Erythroblast (primary cell): ENCODE measurements at places on chromosomes 2 and 18.

GRCh38 chr2:151845884-151846283 lies 17.7 kb upstream of the ARL5A start:
- DNase-seq, result no peak

DNA sequence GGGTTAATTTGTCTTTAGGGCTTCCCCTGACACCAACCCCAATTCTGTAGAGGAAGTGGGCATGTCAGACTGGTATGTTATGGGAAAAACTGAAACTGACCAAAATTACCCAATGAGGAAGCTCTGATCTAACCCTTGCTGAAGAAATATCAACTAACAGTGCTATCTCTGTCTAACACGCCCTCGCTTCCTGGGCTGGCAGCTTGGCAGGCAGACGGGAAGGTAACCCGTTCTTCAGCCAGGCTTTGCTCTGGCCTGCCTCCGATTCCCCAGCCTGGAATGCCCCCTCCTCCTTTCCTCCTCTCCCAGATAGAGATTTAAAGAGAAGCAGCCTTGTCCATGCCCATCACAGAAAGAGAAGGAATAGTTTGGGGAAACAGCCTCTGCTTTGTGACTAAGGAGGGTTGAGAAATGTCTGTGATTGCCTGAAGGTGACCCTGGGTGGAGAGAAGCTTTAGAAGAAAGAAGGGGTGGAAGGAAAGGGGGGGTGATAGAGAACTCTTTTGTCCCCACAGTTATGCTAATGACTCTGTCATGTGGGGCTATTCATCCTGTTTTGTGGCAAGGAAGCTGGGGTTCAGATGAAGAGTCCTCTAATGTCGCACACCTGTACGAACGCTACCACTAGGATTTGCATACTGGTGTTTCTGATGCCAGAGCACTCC lies 15.4 kb downstream of the HK2 start:
- peak; percentile 69 for DNase-seq

DNA sequence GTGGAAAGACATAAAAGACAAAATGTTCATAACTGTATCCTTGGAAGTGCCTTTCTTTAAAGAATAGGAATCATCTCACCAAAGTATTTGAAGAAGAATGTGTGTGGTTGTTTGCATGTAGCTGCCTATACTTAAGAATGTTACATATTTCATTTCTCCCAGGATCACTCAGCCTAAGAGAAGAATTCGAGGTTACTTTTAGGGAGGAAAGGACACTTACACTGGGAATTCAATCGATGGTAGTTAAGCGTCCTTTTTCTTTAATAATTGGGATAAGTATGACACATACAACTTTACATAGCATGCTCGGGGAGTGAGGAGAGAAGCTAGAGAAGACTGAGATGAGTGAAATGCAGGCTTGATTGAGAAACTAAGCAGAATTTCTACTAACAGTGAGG lies 22.0 kb upstream of the CYP1B1 start:
- DNase-seq, result no peak

- DNase-seq, result no peak
Observed at GRCh38 chr2:232237464-232237863, 141.1 kb upstream of the ALPP start.

DNA sequence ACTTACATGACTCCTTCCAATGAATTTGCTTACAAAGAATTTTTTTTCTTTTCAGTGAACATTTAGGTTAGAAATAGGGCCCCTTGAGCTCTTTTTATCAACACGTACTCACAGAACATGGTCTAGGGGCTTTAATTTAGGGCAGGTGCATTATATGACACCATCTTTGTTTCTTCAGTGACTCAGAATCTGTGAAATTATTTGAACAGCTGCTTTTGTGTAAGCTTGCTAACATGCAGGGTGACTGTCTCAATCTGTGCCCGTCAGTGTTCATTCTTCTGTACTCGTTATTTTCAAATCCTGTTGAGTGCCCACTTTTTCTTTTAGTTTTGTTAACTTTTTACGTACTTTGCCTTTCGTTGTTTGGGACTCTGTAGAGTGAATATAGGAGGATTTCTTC lies 52.8 kb upstream of the CABYR start:
- DNase-seq, result no peak

- DNase-seq, result no peak
Observed at GRCh38 chr18:42915299-42915698, 200.2 kb downstream of the RIT2 start.

- DNase-seq, result peak; percentile 66
Observed at GRCh38 chr2:56183643-56184499, at the start of gene CCDC85A. Gene CCDC85A (plus strand): TSS chr2:56183990. CDS start chr2:56184625, 635 bp downstream.

- DNase-seq, result no peak
Observed at GRCh38 chr2:239540174-239540573, 139.4 kb upstream of the HDAC4 start.

- no peak for DNase-seq
Observed at GRCh38 chr2:132754867-132755472, 85.0 kb upstream of the LYPD1 start.

GRCh38 chr2:158600155-158600802 lies 143.5 kb downstream of the PKP4 start:
- no peak for DNase-seq

DNA sequence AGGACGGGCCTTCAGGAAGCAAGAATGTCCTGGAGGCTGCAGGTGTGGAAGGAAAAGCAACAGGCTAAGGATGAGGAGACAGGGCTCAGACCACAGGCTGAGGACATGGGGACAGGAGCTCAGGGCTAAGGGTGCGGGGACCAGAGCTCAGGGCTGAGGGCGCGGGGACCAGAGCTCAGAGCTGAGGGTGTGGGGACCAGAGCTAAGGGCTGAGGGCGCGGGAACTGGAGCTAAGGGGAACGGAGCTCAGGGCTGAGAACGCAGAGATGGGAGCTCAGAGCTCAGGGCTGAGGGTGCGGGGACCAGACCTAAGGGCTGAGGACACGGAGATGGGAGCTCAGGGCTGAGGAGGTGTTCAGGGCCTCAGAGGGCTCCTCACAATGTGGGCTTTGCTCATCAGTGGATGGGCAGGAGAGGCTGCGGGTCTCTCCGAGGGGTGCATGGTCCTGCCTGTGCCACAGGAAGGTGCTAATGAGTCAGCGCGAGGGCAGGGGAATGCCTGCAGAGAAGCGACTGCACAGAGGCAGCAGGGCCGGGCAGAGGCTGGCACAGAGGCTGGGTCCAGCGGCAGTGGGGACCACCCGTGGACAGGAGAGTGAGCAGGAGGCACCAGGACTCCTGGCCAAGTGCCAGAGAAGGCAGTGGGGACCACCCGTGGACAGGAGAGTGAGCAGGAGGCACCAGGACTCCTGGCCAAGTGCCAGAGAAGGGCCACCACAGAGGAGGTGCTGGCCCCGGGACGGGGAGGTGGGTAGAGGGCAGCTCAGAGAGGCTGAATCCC lies 271.7 kb downstream of the TWIST2 start:
- DNase-seq, result no peak

DNA sequence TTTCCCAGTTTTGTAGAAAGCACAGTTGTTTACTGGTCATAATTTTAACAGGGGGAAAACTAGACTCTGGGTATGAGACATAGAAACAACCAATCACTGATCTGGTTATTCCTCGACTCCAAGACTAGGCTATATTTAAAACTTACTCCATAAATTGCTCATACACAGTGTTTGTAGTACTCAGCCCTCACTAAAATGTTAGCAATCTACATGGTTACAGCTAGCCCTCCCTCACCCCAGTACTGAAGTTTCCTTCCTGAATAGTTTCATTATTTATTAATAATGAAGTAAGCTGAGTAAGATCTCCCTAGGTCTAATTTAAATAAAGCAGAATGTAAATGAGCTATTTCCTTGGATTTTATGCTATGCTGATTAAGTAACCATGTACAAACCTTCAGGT lies 275.1 kb downstream of the CDH20 start:
- DNase-seq, result no peak

GRCh38 chr2:31402388-31402787 lies 12.2 kb downstream of the XDH start:
- DNase-seq, result no peak

DNA sequence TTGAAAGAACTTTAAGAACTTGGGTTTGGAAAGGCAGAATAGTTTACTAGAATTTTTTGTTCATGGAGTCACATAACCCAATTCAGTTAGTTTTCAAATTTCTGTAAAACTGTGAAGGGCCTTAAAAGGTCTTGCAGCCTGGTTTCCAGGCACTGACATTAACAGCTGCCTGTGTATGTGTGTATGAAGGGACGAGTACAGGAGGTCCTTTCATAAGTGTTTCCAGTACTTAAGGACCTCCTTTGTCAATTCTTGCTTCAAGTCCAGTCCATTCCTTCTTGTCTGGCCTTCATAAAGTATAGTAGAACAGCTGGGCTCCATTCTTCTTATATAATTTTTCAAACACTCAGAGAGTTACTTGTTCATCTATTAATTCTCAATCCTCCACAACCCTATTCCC lies 136.5 kb downstream of the NR4A2 start:
- DNase-seq, result no peak

- DNase-seq, result no peak
Observed at GRCh38 chr18:54479365-54479764, 111.7 kb upstream of the DYNAP start.

DNA sequence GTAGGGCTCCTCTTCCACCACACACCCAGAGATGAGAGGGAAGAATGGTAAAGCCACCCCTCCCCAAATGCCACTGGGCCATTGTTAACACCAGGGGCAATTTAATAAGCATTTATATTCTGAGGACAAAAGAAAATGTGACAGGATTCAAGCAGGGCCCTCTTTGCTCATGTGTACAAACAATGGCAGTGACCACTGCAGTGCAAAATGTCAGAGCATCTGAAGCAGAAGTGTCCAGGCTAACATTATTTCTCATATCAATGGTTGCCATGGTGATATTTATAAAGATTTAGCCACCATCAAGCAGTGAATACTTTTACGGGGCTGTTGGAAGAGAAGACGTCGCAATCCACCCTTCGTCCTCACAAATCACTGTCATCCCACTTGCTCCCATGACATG lies 10.8 kb upstream of the EPB41L3 start:
- DNase-seq, result no peak

DNA sequence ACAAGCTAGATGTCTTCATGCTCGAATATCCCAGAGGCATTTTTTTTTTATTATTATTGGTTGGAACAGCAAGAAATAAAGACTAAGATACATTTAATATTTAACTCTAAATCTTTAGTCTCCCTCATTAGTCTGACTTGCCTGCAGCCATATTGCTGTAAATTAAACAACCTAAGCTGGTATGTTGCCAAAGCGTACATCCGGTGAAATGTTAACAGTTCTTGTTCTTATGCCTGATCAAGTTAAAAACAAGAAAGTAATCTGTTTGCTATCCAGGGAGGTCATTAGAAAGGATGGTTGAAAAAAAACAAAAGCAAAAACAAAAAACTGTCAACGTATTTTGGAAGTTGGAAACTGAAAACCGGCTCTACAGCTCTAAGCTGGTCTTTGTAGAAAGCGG lies 125.9 kb upstream of the NABP1 start:
- no peak for DNase-seq

DNA sequence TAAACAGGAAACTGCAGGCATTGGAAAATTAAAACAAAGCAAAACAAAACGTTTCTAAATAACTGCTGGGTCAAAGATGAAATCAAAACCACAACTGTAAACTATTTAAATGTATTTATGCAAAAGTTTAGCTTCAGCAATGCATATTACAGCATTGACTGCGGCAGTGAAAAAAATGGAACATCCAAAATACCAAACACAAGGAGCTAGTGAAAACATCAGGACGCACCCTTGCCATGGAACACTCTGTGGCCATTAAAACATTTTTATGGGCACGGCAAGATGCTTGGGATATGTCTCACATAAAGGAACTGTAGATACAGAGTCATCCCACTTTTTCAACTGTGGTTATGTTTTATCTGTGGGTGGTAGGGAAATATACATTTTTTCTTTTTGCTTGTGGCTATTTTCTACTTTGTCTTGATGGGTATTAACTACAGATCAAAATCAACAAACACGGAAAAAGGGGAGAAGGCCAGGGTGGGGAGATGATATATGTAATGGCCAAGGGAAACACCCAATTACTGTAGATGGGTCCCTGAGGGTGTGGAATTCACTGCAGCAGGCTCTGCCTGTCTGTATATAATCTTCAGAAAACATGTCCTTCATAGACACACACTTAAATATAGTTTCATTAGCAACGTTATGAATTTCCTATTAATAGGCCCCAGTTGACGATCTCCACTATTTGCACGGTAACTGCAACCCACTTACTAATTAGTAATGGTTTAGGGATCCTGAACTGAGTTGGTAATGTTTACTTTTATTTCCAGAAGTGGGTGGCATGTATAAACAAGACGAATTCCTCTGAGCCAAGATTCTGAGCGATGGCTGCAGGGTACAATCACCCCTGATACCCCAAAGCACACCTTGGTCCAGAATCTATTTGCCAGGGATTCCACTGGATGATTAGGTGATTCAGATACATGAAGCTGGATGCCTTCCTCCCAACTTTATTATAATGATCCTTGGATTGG lies 110.5 kb downstream of the ACKR3 start:
- no peak for DNase-seq

GRCh38 chr2:235366807-235367206 lies 127.0 kb upstream of the AGAP1 start:
- DNase-seq, result no peak

DNA sequence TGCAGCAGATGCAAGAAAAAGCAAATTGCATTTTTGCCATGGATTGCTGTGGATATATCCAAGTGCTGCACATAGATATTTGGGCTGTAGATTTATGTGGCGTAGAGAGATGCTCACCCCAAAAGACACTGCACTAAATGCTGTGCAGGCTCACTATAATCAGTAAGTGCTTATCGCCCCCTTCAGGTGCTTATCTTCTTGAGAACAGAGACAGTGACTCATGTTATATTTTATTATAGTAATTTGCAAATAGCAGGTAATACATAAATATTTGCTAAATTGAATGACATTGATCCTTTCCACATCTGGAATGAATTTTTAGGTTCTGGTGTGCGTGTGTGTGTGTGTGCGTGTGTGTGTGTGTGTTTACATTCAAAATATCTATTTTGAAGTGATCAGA lies 36.8 kb upstream of the PLEKHM3 start:
- peak; percentile 80 for DNase-seq

GRCh38 chr2:15718103-15718943 lies 126.7 kb downstream of the DDX1 start:
- DNase-seq, result no peak
